ENCODE measurements at places on chromosomes 5 and 9.

DNA sequence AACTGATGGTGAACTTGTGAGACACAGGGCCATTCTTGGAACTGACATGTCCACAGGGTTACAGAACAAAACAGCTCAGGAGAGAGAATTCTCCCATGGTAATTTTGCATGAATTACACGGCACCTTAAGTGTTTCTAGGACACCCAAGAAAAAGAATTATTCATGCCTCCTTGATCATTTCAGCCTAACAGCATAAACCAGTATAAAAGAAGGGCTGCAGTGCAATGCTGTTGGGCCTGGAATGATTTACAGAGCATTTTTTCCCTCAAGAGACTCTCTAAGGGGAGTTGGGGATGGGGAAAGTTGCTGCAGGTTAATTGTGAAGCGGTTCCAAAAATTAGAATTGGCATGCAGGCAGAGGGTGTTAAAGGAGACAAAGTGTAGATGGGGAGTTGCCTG, 136.4 kb upstream of the FBXL7 start:
- DNase-seq, result no peak

GRCh38 chr5:129322968-129323367, 137.1 kb upstream of the ADAMTS19 start:
- DNase-seq, result no peak

GRCh38 chr5:138722544-138723177, 30.6 kb upstream of the CTNNA1 start:
- DNase-seq, result no peak

- no peak for DNase-seq
Measured at GRCh38 chr5:157159209-157159751, 6.8 kb downstream of the GARIN3 start.

DNA sequence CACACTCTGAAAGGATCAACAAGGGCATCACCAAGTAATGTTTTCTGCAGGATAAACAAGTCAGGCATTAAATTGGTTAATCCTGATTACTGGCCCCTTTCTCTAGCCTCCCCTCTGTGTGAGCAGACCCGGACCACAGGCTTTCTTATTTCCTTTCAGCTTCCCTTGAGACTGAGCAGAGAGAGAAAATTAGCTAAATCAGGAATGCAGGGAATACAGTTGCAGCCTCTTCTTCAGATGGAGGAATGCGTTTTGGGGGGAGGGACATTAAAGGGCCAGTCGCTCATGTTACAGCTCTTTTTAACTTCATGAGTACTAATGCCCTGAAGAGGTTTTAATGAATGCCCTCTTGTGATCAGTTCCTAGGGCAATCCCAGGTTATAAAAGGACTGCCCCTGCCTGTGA, 19.8 kb downstream of the PCDHAC2 start:
- no peak for DNase-seq

- DNase-seq, result peak; percentile 48
Measured at GRCh38 chr9:15606643-15607472, 54.0 kb downstream of the CCDC171 start.

GRCh38 chr5:101977729-101978345, 318.2 kb downstream of the SLCO4C1 start:
- peak; percentile 46 for DNase-seq

GRCh38 chr5:91957666-91958065, 574.5 kb upstream of the ARRDC3 start:
- no peak for DNase-seq

DNA sequence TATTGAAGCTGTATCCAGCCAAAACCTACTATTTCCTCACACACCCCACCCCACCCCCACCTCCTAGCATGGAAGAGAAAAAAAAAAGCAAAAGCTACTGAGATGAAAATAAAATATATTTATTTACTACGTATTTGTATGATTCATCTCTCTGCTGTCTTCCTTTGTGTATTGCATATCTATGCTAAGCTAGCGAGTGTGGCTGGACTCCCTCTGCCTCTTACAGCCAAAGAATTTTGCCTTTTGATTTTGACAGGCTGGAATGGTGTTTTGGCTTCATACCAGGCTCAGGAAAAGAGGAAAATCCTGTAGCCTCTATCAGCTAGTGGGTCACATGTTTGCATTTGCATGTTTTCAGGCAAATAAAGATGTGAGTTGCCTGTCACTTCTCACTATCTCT, 2.2 kb downstream of the ABLIM3 start:
- DNase-seq, result peak; percentile 73
